ENCODE measurements at places on chromosomes 4 and X.
A peak's percentile ranks its signal among the peaks of the same experiment; 100 is the strongest.

- no peak for DNase-seq
Measured at GRCh38 chr4:145709843-145710242, 29.9 kb downstream of the C4orf51 start.

- DNase-seq = no peak
Measured at GRCh38 chr4:183095199-183095512, 3.9 kb upstream of the WWC2 start.

- peak; percentile 23 for DNase-seq
Measured at GRCh38 chr4:680928-681645, 6.7 kb downstream of the MYL5 start.

GRCh38 chr4:21113496-21114223, 413.4 kb downstream of the PACRGL start:
- DNase-seq = no peak

- DNase-seq = no peak
Measured at GRCh38 chrX:360496-361150, 26.1 kb downstream of the PPP2R3B start.

DNA sequence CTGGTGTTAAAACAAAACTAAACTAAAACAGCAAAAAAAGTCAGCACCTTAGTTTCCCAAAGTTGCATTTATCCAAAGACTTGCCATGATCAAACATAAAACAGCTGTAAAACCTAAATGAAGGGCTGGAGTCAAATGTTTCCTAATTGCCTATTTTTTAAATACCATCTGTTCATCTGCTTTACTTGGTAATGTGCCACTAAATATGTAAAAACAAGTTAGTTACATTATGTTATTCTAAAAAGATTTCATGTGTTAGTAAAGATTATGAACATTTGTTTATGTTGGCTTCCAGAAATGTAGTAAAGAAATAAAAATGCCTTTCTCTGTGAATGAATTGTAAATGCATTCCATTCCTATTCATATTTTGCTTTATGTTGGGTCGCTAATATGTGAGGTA, 977.8 kb downstream of the FSTL5 start:
- no peak for DNase-seq

- DNase-seq = no peak
Measured at GRCh38 chr4:98565681-98566301, 92.6 kb downstream of the TSPAN5 start.

GRCh38 chrX:28491941-28492340, 95.3 kb upstream of the IL1RAPL1 start:
- DNase-seq = no peak

DNA sequence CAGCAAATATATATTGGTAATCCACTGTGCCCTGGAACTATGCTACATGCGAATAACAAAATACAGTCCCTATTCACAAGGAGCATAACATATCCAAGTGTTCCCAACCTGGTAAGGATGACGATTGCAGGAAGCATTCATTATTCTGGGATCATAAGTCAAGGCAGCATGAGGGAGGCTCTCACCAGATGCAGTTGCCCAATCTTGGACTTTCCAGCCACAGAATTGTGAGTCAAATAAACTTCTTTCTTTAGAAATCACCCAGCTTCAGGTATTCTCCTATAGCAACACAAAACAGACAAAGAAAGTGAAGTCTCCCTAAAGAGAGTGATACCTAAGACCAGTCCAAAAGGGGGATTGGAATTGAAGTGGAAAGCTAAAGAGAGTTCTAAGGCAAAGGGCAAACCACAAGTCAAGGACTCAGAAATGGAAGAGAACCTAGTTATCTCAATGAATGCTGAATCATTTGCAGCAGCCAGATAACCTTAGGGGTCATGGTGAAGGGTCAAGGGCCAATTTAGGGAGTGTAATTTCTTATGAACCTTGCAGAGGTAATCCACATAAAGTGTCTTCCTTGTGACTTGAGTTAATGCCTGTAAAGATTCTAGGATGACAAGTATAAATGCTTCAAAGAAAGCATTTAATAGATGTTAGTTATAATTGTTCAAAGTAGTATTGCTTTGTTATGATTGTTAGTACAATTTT, 103.1 kb upstream of the PCDH7 start:
- DNase-seq = no peak

GRCh38 chr4:73764513-73764912, 24.1 kb downstream of the CXCL8 start:
- no peak for DNase-seq

DNA sequence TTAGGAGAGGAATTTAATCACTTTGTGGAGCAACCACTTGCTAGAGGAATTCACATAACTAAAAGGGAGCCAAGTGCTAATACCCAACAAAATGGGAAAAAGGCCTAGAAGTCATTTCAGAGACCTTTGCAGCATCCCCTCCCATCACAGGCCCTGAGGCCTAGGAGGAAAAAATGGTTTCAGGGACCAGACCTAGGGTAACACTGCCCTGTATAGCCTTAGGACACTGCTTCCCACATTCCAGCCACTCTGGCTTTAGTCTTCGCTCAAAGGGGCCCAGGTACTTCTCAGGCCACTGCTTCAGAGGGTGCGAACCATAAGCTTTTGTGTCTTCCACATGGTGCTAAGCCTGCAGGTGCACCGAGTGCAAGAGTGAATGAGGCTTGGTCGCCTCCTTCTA, 19.1 kb downstream of the SPANXN2 start:
- no peak for DNase-seq

- no peak for DNase-seq
Measured at GRCh38 chr4:56217343-56217890, 169.9 kb downstream of the AASDH start.

GRCh38 chrX:15680401-15680800, 15.8 kb upstream of the CLTRN start:
- no peak for DNase-seq

DNA sequence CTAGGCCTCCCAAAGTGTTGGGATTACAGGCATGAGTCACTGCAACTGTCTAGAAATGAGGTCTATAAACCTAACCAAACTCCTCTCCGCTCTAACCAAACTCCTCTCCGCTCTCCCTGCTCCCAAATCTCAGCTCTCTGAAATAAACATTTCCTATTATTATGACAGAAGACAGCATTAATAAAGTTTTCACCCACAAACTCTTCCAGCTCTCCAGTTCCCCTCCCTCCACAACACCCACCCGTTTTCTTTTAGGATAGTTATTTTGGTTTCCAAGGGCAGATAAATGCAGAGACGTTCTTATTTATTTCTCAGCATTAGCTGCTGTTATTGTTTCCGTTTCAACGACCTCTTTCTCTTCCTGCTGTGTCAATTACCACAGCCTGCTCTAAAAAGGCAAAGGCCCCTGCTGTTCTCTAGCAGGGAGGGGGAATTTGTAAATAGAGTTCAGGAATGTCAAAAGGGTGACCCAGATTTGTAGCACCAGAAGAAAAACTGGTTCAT, 13.3 kb upstream of the SCD5 start:
- no peak for DNase-seq

DNA sequence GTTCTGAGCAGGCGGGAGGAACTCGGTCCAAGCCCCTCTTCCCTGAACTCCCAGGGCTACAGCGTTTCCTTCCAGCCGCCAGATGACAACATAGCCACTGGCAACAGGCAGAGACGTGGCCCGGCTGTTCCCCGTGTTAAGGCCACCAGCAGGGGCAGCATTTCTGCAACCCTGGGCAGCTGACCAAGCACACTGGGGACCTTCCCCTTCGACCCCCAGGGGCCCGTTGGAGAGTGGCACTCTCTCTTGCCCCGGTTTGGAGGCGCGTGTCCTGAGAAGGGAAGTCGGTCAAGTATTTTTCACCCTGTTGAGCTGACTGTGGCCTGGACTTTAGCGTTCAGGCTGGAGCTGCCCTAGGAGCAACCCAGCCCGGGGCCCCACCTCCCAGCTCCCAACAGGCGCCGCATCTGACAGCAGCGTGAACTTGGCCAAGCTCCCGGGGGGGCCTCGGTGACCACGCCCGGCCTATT, 37.6 kb downstream of the ZBTB49 start:
- no peak for DNase-seq

GRCh38 chr4:149988087-149988410, 90.2 kb upstream of the DCLK2 start:
- DNase-seq = no peak

DNA sequence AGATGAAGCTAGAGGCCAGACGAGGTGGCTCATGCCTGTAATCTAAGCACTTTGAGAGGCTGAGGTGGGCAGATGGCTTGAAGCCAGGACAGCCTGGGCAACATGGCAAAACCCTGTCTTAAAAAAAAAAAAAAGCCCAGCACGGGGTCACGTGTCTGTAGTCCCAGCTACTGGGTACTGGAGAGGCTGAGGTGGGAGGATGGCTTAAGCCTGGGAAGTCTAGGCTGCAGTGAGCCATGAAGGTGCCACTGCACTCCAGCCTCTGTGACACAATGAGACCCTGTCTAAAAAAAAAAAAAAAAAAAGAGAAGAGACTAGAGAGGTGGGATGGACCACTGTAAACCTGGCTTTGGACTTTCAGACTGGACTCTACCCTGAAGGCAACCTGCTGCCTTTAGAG, 10.7 kb upstream of the LRBA start:
- DNase-seq = no peak

- no peak for DNase-seq
Measured at GRCh38 chrX:3066555-3066954, 25.3 kb downstream of the ARSF start.

DNA sequence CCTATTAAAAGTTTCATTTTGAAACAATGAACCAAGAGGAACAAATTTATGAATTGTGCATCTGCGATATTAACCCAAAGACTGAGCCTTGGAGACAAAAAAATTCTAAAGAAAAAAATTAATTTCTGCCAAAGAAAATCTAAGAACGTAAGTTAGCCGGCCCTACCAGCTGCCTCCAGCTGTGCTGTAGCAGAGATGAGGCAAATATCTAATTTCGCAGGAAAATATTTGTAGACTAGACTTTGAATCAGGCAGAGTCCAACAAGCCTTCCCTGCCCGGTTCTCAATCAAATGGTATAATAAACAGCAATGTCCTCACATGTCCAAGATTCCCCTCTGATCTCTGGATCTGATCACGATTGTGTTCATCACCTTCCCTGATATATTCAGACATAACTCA, 21.2 kb upstream of the SMIM20 start:
- DNase-seq = no peak

DNA sequence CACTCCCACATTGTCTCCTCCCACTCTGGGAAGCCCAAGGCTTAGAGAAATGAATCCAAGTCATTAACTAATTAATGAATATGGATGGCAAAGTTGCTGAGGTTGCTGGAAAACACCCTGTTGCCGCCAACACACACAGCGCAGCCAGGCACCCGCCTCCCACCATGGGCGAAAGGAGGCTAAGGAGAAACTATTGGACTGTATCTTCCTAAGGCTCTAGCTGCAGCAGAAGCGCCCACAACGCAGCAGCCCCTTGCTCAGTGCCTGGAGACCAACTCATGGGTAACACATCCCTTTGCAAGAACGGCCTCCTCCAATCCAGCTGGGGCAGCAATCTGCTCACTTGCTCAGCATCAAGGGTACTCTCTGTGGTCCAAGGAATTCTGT, 34.2 kb downstream of the TSC22D3 start:
- no peak for DNase-seq

Measured in effector CD8-positive, alpha-beta T cell (primary cell).